ENCODE measurements at places on chromosomes 6 and 20.

GRCh38 chr6:11126876-11127275 is 15.4 kb upstream of the ERVFRD-1 start:
- DNase-seq = no peak

DNA sequence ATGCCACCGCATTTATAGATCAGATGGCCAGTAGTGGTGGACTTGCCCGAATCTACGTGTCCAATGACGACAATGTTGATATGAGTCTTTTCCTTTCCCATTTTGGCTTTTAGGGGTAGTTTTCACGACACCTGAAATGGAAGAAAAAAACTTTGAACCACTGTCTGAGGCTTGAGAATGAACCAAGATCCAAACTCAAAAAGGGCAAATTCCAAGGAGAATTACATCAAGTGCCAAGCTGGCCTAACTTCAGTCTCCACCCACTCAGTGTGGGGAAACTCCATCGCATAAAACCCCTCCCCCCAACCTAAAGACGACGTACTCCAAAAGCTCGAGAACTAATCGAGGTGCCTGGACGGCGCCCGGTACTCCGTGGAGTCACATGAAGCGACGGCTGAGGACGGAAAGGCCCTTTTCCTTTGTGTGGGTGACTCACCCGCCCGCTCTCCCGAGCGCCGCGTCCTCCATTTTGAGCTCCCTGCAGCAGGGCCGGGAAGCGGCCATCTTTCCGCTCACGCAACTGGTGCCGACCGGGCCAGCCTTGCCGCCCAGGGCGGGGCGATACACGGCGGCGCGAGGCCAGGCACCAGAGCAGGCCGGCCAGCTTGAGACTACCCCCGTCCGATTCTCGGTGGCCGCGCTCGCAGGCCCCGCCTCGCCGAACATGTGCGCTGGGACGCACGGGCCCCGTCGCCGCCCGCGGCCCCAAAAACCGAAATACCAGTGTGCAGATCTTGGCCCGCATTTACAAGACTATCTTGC is 725 bp downstream of the EEF1A1 start:
- DNase-seq = peak; percentile 72

GRCh38 chr6:30063315-30063714 is 2.2 kb downstream of the POLR1H start:
- no peak for DNase-seq

- no peak for DNase-seq
Measured at GRCh38 chr6:106084106-106084988, 1.8 kb upstream of the PRDM1 start.

GRCh38 chr6:114419175-114419574 is 76.4 kb upstream of the HS3ST5 start:
- DNase-seq = no peak

GRCh38 chr6:4224067-4224978 is 88.9 kb upstream of the ECI2 start:
- DNase-seq = no peak

DNA sequence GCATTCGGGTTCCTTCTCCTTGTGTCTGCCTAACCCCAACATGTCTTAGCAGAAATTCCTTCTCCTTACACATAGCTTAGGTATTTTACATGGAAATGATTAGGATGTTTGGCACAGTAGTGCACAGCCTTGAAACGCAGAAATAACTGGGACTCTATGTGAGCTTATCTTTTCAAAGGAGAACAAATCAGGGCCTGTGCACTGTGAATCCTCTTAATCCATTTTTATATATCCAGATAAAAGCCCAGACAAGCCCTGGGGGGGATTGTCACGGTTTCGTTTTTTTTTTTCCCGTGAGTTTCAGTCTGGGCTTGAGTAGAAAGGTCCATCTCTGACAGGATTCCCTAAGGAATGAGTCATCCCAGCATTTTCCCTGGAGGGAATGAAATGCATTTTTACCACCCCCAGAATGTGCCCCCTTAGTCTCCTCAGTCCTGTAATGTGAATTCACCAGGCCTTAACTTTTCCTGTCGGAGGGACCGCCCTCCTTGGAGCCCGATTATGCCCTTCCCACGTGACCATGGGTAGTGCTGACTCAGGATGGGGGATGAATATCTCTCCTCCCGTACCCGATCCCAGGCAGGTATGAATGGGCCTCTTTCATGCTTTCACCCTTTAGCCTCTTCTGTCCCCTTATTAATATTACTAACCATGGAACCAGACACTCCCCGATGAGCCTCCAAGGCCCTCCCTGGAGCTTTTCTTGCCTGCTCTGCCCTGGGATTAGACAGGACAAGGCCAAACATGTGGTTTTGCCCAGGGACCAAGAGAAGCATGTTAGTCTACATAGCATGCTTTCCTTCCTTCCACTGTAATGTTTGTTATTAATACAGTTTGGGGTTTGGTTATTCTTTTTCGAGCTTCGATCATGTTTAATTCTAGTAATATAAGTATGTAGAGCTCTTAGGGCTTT is 23.9 kb upstream of the NAA20 start:
- no peak for DNase-seq

DNA sequence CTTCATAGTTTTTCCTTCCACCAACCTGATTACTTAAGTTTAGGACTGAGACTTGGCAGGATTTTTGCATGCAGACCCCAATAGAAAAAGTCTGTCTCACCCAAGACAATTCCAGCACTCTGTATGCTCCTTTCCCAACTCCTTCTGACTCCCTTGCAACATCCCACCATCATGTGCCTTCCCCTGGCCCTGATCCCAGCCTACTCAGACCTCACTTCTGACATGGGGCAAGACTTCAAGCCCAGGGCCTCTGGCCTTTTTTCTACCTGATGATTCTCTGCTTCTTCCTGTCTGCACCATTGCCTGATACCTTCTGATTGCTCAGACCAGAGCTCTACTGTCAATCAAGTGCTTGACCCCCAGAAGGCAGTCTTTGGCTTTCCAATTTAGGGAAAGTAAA is 96.6 kb downstream of the HAO1 start:
- no peak for DNase-seq

- no peak for DNase-seq
Measured at GRCh38 chr20:22758815-22759214, 174.4 kb upstream of the FOXA2 start.

- DNase-seq = no peak
Measured at GRCh38 chr20:63518351-63518861, 2.2 kb upstream of the PPDPF start.

GRCh38 chr6:21588481-21589351 is 4.8 kb upstream of the SOX4 start:
- no peak for DNase-seq

- no peak for DNase-seq
Measured at GRCh38 chr20:44594730-44595129, 12.4 kb downstream of the PKIG start.

DNA sequence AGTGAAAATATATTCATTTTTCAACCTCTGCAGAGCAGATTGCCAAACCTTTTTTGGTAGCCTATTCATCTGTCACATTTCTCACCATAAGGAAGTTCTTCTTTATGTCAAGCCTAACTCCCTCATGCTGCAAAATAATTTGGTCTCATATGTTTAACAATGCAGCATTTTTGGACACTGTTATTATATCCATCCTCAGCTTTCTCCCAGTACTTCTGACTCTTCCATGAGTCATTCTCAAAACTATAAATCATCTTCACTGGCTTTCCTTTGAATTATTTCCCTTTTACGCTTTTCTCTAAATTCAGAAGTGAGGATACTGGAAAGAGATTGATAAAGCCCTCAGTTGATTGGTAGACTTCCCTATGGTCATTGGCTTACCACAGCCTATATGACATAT is 192.2 kb downstream of the TPBG start:
- DNase-seq = no peak

DNA sequence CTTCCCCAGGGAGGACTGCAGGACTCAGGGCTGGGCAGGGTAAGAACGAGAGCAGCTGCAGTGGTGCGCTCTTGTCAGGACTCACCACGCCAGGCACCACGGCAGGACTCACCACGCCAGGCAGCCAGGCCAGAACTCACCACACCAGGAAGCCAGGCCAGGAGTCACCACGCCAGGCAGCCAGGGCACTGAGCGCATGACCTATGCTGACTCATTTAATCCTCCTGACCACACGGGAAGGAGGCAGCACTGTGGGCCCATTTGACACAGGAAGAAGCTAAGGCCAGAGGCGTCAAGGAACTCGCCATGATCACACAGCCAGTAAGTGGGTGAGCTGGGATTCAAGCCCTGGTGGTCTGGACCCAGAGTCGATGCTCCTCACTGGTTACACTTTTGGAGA is 189.3 kb downstream of the PREX1 start:
- DNase-seq = no peak

GRCh38 chr6:39199231-39199940 is 29.9 kb downstream of the KCNK5 start:
- no peak for DNase-seq

DNA sequence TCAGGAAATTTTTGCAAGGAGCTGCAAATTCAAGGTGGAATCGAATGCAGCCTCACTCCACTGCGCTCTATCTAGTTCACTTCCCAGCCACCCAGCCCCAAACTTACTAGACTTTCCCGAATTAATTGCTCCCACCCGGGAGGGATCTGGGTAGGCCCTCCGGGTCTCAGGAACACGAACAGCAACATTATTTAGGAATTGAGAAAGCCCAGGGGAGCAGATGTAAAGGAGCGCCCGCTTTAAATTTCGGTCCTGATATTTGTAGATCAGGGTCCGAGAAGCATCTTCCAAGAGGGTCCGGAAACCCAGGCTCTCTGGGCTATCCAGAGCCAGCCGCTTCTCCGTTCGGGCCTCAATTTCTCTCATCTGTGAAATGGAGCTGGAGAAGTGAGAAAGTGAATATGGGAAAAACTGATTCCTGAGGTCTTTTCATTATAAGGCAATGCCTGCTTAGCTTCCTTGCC is 490 bp upstream of the ID1 start:
- DNase-seq = no peak

DNA sequence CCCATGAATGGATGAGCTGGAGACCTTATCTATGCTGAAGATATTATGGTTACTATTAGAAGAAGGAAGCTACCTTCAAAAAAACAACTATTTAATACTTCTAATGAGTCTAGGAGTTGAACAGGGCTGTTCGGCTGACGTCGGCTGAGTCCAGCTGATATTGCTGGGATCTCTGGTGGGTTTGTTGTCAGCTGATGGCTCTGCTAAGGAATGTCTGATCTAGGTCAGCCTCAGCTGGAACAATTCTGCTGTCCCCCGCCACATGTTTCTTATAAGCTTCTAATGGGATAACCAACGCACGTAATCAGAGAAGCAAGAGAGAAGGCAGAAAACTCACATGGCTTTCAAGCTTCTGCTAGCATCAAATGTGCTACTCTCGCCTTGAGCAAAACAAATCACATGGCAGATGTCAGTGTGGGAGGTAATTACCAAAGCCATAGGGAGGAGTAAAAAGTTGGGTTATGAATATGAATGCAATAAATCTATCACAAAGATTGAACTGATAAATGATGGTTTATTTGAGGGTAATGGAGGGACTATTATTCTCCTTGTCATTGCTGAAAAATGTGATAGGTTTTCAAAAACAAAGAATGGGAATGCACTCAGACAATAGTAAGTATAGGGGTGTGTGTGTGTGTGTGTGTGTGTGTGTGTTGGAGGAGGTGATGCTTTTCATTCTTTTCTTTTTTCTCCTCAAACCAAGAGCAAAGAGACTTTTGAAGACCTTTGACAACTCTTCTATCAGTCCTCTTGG is 71.5 kb downstream of the BTBD3 start:
- no peak for DNase-seq

DNA sequence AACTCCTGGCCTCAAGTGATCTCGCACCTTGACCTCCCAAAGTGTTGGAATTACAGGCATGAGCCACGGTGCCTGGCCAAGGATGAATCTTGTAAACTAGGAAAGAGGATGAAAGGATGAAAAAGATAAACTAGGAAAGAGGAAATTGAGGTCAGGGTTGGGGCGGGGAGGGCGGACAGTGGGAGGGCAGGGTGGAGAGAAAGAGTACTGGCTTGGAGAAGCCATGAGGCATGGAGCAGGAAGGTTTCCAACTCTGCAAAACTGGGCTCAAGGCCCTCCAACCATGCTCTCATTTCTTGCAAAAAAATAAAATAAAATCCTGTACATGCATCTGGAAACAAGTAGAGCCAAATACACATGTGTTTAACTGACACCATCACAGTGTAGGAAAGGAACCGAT is 256.6 kb upstream of the SGK1 start:
- DNase-seq = no peak

DNA sequence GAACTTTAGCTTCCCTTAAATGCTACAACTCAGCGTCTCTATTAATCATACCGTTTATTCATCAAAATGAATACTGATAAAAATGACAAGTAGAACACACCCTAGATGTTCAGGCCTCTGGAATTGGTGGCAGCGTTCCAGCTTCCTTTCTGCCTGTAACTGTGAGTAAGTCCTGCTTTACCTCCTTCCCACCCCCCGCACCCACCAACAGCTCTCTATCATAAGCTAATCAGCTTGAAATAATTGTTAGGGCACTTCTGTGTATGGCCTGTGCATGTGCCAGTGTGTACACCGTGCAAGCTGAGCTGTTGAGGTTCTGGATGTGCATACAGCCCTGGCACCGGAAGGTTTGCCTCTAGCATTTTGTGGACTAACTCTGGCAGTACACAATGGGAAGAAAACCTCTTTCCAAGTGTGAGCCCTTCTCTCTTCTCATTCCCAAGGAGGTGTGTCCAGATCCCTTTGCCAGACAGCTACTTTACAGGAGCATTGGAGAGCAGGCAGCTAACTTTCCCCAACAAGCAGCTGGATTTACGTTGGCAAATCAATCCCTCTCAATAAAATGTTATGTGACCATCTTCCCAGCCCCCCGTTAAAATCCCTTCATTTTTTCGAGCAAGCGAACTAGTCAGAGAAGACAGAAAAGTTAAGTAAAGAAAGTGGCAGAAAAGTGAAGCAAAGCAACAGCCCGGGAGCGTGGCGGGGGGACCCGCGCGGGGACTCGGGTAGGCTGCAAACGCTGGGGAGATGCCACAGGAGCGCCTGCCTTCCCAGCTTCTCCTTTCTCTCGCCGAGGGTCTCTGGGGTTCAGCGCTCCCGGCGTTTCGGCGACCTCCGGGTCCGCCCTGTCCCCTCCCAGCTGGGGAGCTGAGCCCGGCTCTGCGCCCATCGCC is 803 bp upstream of the ADGRG6 start:
- no peak for DNase-seq

DNA sequence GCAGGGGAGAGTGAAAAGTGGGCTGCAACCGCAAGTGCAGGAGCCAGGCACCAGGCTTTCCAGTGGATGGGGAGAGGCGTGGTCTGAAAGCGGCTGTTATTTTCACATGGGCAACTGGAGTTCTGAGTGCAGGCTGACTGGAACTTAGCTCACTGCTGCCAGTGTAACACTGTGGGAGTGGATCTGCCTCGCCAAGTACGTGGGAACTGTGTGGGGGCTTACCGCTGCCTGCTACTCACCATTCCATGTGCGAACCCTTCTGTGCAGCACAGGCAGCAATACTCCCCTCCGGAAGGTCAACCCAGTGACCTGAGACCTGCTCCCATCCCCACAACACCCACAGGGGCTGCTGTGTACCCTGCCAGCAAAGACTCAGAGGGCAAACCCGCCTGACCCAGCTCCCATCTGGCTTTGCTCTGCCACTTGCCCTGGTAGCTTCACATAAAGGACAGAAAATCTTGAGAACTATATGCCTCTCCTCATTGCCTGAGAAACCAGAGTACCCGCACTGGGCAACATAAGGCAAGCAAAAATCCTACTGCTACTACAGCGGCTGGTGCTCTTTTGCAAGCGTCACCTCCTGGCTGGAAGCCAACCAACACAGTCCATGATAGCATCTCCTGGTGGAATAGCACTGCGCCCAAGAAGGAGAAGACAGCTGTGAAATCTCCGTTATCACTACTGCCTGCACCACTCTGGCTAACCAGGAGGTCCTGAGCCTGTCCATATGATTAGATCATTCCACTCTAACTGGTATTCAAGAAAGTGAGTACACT is 54.4 kb upstream of the SIRPG start:
- no peak for DNase-seq

- DNase-seq = no peak
Measured at GRCh38 chr6:122283884-122284283, 115.6 kb upstream of the HSF2 start.
